ENCODE measurements at places on chromosomes 12 and 14.
A peak's percentile ranks its signal among the peaks of the same experiment; 100 is the strongest.

- H3K4me1 ChIP-seq = peaks cover 14% of the 10 kb centered on the region
- DNase-seq = no peak
Measured at GRCh38 chr12:24565300-24565699, 383.6 kb downstream of the BCAT1 start.

- H3K36me3 ChIP-seq = no peaks in the 10 kb centered on the region
- H3K27ac ChIP-seq = no peak overlapping the region
- H3K4me3 ChIP-seq = no peak overlapping the region
- no peaks in the 10 kb centered on the region for H3K27me3 ChIP-seq
- no peaks in the 10 kb centered on the region for H3K4me1 ChIP-seq
- no peak for DNase-seq
Measured at GRCh38 chr12:62910549-62911169, 24.3 kb downstream of the PPM1H start.

DNA sequence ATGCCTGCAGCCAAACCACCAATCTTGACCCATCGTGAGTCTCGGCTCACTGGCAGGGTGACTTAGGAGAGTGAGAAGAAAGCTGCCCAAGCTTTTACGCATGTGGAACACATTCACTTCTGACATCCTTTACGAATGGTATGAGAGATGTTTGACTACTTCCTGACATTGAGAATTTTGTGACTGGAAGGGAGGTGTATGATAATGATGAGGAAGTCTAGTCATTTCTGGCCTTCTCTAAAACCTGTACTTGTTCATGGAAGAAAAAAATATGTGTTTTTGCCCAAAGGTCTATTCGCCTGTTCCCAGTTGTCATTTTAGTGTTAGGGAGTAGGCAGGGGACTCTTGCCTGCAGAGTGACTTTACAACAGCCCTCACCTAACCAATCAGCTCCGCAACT is 227.2 kb upstream of the ATP2B1 start:
- H3K4me1 ChIP-seq = peaks cover 23% of the 10 kb centered on the region
- no peak for DNase-seq
- no peaks in the 10 kb centered on the region for H3K27me3 ChIP-seq
- no peaks in the 10 kb centered on the region for H3K36me3 ChIP-seq
- no peak overlapping the region for H3K27ac ChIP-seq

DNA sequence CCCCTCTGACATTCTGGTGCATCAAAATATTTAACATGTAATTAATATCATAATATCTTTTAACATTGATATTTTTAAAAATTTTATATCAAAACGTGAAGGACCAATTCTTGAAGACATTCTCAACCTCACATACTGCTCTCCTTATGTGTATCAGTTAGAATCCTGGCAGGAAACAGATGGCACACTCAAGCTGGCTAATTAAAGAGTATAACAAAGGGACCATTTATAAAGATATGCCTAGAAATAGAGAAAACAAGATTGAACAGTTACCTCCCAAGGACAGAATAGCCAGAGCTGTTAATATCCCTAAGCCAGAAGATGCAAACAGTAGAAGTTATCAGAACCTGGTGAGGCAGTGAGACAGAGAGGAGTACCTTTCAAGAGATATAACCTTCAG is 368.7 kb downstream of the NELL2 start:
- H3K36me3 ChIP-seq = peaks cover 12% of the 10 kb centered on the region
- no peak overlapping the region for H3K4me3 ChIP-seq
- H3K4me1 ChIP-seq = peaks cover 10% of the 10 kb centered on the region
- no peak for DNase-seq

GRCh38 chr12:49342914-49343731 is 3.6 kb upstream of the DNAJC22 start:
- peaks cover 30% of the 10 kb centered on the region for H3K4me1 ChIP-seq
- DNase-seq = no peak
- peaks cover 96% of the 10 kb centered on the region for H3K27me3 ChIP-seq
- no peak overlapping the region for H3K27ac ChIP-seq
- H3K36me3 ChIP-seq = no peaks in the 10 kb centered on the region

DNA sequence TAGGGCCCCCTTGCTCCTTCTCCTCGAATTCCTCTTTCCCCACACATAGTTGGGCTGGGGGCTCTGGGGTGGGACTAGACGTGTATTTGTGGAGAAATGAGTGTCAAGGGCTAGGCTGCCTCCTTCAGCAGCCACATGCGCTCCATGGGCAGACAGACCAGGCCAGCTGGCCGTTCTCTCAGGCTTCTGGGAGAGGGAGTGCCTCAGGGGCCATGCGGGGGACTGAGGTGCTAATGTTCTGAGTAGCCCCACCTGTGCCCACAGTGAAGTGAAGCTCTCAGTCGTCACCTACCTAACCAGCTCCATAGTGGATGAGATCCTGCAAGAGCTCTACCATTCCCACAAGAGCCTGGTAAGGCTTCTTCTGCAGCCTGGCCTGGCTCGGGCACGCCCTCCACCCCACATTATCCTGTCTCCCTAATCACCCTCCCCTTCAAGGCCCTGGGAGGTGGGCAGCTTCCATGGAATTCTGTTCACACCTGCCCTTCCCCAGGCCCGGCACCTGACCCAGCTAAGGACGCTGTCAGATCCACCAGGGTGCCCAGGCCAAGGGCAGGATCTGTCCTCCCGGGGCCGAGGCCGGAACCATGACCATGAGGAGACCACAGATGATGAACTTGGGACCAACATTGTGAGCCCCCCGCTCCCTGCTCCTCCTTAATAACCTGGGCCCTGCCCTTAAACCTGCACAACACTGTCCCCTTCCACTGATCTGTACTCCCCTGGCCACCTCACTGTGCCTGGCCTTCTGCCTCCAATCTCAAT is 9.0 kb upstream of the CPNE6 start:
- no peaks in the 10 kb centered on the region for H3K36me3 ChIP-seq
- H3K27me3 ChIP-seq = no peaks in the 10 kb centered on the region
- H3K27ac ChIP-seq = no peak overlapping the region
- H3K4me3 ChIP-seq = no peak overlapping the region
- peaks cover 2% of the 10 kb centered on the region for H3K4me1 ChIP-seq
- DNase-seq = no peak

- H3K36me3 ChIP-seq = peaks cover 20% of the 10 kb centered on the region
- H3K27me3 ChIP-seq = no peaks in the 10 kb centered on the region
- peak overlapping the region; percentile 97 for H3K27ac ChIP-seq
Measured at GRCh38 chr14:24274101-24274543, 2.7 kb upstream of the RABGGTA start.

- no peak for DNase-seq
- H3K27ac ChIP-seq = no peak overlapping the region
- H3K36me3 ChIP-seq = no peaks in the 10 kb centered on the region
- H3K27me3 ChIP-seq = no peaks in the 10 kb centered on the region
Measured at GRCh38 chr12:21813125-21813524, 38.6 kb upstream of the KCNJ8 start.

- no peaks in the 10 kb centered on the region for H3K4me1 ChIP-seq
- no peaks in the 10 kb centered on the region for H3K27me3 ChIP-seq
- no peaks in the 10 kb centered on the region for H3K36me3 ChIP-seq
- H3K27ac ChIP-seq = no peak overlapping the region
- DNase-seq = no peak
- H3K4me3 ChIP-seq = no peak overlapping the region
Measured at GRCh38 chr14:52846591-52846990, 55.2 kb upstream of the GNPNAT1 start.

DNA sequence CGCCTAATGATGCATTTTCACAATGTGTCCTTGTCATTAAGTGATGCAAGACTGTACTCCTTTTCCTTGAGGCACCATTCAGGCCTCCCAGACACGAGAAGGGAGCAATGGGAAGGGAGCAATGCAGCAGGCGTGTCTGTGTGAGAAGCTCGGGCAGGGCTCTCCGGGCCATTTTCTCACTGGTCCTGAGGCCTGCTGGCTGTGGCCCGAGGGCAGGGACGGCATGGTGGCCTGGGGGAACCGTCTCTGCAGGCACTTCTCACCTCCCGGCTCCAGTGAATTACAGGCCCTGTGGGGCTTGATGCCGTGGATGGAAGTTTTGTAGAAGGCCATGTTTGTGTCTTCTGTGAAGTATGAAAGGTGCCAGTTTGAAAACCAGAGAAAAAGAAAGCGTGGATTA is 71.0 kb downstream of the ADGRD1 start:
- H3K4me3 ChIP-seq = no peak overlapping the region
- no peak for DNase-seq
- H3K27ac ChIP-seq = no peak overlapping the region
- no peaks in the 10 kb centered on the region for H3K36me3 ChIP-seq
- H3K4me1 ChIP-seq = no peaks in the 10 kb centered on the region

GRCh38 chr14:89370381-89370780 is 46.7 kb downstream of the FOXN3 start:
- H3K27ac ChIP-seq = no peak overlapping the region
- H3K27me3 ChIP-seq = no peaks in the 10 kb centered on the region
- H3K4me1 ChIP-seq = peaks cover 57% of the 10 kb centered on the region
- H3K4me3 ChIP-seq = no peak overlapping the region
- no peak for DNase-seq

DNA sequence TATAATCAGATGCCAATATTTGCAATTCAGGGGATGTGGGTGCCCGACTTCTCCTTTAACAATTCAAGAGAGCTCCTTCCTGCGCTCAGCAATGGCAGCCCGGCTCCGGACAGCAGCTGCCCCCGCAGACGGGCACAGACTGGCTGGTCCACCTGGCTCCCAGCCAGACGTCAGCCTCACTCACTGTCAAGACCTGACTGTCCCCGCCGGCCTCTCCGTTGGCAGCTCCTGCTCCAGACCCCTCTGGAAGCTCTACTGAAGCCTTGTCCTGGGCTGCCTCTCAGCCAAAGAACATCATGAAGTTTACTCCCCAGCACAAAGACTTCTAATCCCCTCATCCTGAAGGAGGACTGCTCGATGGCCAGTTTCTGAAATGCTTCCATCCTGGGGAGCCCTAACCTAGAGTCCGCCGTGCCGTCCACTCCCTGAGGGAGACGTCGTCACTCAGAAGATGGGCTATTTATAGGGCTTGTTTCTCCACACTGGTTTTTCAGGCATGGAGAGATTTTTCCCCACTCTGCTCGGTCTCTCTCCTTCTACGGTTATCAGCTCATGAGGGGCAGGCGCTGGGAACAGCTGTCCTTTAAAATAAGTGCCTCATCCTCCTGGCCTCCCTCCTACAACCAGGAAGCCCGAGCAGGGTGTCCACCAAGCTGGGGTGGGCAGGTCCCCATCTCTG is 126.2 kb downstream of the RFLNA start:
- no peak overlapping the region for H3K4me3 ChIP-seq
- DNase-seq = no peak
- no peaks in the 10 kb centered on the region for H3K4me1 ChIP-seq

DNA sequence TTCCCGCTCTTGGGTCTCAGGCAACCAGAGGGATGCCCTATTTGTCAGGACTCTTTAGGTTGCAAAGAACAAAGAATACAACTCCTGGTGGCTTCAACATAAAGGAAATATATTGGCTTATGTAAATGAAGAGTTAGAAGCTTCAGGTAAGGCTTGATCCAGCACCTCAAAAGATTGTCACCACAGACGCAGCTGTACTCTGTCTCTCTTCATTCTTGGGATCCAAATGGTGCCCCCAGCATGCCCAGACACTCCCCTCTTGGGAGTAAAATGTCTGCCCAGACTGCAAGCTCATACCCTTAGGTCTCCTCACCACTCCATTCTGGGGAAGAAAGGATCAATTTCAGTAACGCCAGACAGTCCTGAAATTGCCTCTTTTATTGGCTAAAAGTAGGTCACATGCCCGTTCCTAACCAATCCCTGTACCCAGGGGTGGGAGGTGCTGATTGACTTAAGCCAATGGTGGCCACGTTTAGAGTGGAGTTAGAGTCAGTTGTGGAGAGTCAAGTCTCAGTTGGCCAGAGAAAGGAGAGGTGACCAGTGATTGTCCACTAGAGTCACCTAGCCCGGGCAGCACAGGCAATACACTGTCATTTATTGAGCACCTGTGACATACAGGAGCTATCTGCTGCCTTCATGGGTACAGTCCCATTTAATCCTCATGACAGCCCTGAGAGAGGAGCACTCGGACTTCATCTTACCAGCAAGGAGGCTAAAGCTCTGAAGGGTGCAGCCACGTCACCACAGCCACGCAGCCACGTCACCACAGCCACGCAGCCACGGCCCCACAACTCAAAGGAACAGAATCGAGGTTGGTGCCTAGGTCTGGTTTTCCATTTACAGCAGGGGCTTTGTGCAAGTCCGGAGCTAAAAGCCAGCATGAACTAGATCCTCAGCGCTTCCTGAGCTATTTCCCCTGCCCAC is 19.7 kb upstream of the BEGAIN start:
- H3K27ac ChIP-seq = no peak overlapping the region
- H3K4me3 ChIP-seq = no peak overlapping the region
- H3K4me1 ChIP-seq = no peaks in the 10 kb centered on the region

All from activated naive CD8-positive, alpha-beta T cell treated with anti-CD3 and anti-CD28 coated beads for 36 hours (primary cell).